ENCODE measurements at places on chromosomes 3 and 15. TPM values are rescaled to one million over a fixed set of nuclear protein-coding genes. Genes with fewer than 3 reads are reported as not detected.

VIPR1 gene
- total RNA-seq = 21.0 TPM

OGG1 gene
- total RNA-seq = 12.2 TPM

TMEM212 gene
- not detected for total RNA-seq

TTC21A gene
- total RNA-seq = 0.85 TPM

STAB1 gene
- 62.6 TPM for total RNA-seq

TMC3 gene
- not detected for total RNA-seq

FBXL2 gene
- total RNA-seq = 2.0 TPM

CD200R1 gene
- total RNA-seq = 0.37 TPM

P2RY1 gene
- total RNA-seq = 2.2 TPM

CLDN1 gene
- 9.0 TPM for total RNA-seq

TMEM207 gene
- not detected for total RNA-seq

CFAP91 gene
- total RNA-seq = 1.5 TPM

PATL2 gene
- 4.5 TPM for total RNA-seq

TIGIT gene
- 0.67 TPM for total RNA-seq

ARL8B gene
- 33.9 TPM for total RNA-seq

CATSPER2 gene
- 0.26 TPM for total RNA-seq

CCRL2 gene
- 0.89 TPM for total RNA-seq

GRIP2 gene
- 7.1 TPM for total RNA-seq

MED12L gene
- 0.07 TPM for total RNA-seq

GRK7 gene
- total RNA-seq = not detected

RBP2 gene
- total RNA-seq = not detected

UROC1 gene
- not detected for total RNA-seq

All from right atrium auricular region (tissue), 2 donors.